Fibroblast of villous mesenchyme (primary cell): ENCODE measurements at places on chromosomes 5 and 9. TPM values are rescaled to one million over a fixed set of nuclear protein-coding genes. Genes with fewer than 3 reads are reported as not detected.

Gene GFI1B
- under 0.01 and 0.32 TPM in 2 replicates for total RNA-seq

Gene LHX3
- not detected in 2 replicates for total RNA-seq

Gene GGTA1
- not detected in 2 replicates for total RNA-seq

Gene ASS1
- total RNA-seq, result 88.3 and 230 TPM in 2 replicates

Gene SPINK6
- total RNA-seq, result not detected in 2 replicates

Gene IFNA21
- total RNA-seq, result not detected in 2 replicates

Gene BARX1
- not detected in 2 replicates for total RNA-seq
